ENCODE measurements at places on chromosomes 16 and 17. TPM values are rescaled to one million over a fixed set of nuclear protein-coding genes. Genes with fewer than 3 reads are reported as not detected.

DNA sequence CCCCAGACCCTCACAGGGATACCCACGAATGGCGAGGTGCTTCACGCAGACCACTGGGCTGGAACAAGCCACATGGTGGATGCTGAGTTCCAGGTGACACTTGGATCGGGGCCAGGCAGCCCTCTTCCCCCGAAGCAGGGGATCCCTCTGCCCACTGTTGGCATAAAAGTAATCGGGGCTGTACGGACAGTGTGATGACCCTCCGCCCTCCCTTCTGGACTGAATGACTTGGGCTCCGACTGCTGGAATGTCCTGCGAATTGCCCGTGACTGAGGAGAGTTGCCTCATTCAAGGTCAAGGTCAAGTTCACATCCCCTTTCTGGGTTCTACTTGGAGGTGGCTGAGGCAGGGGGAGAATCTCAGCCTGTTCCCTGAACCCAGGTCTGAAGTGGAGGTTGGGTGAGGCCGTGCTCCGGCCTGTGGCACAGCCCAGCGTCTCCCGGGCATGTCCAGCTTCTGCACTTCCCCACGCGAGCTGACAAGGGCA, 28.5 kb upstream of the CREBBP start:
- no peak overlapping the region for H3K4me3 ChIP-seq
- no peaks in the 10 kb centered on the region for H3K36me3 ChIP-seq
- no peak for DNase-seq
- no peaks in the 10 kb centered on the region for H3K4me1 ChIP-seq
- no peaks in the 10 kb centered on the region for H3K27me3 ChIP-seq

Gene CACNA1G
- 0.07 TPM for total RNA-seq

DNA sequence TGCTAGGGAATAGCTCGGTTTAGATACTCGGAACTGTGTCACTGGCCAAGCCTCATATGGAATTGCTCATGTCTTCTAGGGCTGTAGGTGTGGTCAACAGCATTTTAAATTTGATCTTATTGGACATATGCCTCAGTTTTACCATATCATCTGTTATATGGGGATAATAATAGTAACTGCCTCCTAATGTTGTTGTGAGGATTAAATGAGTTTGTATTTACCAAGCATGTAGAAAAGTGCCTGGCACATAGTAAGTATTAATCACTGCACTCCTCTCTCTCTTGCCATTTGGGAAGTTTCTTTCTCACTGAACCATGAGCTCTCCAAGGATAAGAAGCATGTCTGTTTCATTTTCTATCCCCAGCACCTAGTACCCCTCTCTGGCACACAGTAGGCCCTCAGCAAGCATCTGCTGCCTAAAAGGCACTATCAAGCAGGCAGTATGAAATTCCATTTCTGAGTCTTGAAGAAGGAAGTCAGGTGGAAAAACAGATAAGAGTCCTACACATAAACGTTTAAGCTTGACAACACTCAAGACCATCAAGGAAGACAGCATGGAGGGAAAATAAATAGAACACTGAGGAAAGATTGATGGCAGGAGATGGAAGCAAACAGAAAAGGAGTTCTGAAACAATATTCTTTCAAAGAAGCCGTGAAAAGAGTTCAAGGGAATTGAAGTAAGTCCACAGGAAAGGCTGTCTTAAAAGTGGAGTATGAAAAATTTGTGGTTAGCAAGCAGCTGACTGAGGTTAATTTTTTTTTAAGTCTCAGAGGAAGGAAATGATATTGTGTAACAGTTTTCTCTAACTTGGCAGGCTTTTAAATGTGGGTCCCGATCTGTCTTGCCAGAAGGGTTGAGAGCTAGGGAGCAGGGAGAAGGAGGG, 2.2 kb upstream of the ATP6V0A1 start:
- DNase-seq, result no peak
- H3K4me3 ChIP-seq, result peak overlapping the region; percentile 83
- H3K27me3 ChIP-seq, result no peaks in the 10 kb centered on the region
- peaks cover 81% of the 10 kb centered on the region for H3K4me1 ChIP-seq
- peaks cover 22% of the 10 kb centered on the region for H3K36me3 ChIP-seq

Gene TM4SF5
- not detected for total RNA-seq

DNA sequence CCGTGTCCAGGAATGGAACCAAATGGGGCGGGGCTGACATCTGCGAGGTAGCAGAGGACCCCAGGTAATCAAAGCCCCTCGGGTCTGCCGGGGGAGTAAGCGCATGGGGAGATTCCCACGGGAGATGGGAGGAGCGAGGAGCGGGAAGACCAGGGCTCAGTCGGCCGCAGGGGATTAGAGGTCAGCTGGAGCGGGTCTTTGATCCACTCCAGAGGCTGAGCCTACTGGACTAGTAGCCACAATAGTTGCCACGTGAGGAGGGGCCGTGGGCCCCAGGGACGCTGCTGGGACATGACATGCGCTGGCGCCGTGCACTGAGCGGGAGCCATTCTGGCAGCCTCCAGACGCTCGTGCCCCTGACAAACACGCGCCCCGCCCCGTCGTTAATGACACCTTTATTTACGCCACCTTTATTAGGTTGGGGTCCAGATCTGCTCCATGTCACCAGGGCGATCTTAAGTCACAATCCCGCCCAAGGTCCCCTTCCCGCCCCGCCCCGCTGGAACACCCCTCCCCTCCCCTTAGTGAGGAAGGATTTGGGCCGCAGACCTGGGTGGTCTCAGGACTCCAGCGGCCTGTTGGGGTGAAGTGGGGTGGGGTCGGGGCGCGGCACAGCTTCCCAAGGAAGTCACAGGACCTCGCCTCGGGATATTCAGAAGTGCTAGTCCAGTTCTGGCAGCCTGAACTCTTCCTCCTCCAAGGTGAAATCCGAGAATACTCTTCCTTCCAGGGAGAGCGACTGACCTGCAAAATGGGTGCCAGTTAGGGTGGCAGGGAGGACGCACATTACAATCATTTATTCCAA, 15.0 kb downstream of the PPY start:
- DNase-seq, result no peak
- H3K4me3 ChIP-seq, result peak overlapping the region; percentile 69
- no peak overlapping the region for H3K27ac ChIP-seq
- H3K36me3 ChIP-seq, result no peaks in the 10 kb centered on the region
- peaks cover 37% of the 10 kb centered on the region for H3K27me3 ChIP-seq

DNA sequence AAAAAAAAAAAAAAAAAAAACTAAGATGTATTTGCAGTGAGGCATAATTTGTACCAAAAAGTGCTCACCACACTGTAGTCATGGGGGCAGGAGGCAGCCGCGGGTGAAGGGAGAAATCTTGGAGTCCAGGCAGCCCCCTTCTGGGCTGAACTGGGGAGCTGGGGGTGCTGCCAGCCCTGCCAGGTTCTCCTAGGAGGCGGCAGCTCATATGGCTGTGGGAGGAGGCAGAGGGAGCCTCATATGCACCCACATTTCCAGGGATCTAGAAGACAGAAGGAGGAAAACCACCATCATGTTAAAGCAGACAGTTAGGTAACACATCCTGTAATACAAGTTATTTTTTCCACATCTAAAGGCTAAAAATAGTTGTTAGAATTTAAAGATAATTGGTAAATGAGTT, 16.3 kb downstream of the MAPT start:
- no peak overlapping the region for H3K4me3 ChIP-seq
- H3K4me1 ChIP-seq, result no peaks in the 10 kb centered on the region
- H3K27me3 ChIP-seq, result peaks cover 28% of the 10 kb centered on the region
- no peaks in the 10 kb centered on the region for H3K36me3 ChIP-seq
- no peak overlapping the region for H3K27ac ChIP-seq

- H3K4me1 ChIP-seq, result no peaks in the 10 kb centered on the region
- H3K27me3 ChIP-seq, result peaks cover 27% of the 10 kb centered on the region
Measured at GRCh38 chr17:79033046-79033616, 9.2 kb downstream of the C1QTNF1 start.

DNA sequence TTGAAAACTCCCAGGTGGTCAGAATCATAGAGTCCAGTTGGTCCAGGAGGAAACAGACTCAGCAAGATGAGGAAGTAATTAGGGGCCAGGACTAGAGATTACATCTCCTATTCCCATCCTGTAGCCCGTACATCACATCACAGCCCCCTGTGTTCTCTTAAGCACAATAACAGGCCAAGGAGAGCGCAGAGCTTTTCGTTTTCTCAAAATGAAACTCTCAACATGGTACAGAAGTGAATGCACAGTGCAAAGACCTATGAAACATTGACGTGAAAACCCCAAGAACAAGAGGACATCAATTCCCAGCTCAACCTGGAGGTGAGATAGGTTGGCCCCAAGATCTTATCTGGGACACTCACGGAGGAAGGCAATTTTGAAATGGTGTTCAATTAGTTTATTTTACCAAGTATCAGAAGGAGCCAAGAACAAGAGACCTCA, 9.0 kb downstream of the PIK3R5 start:
- H3K36me3 ChIP-seq, result peaks cover 42% of the 10 kb centered on the region
- DNase-seq, result no peak
- H3K27me3 ChIP-seq, result no peaks in the 10 kb centered on the region
- H3K27ac ChIP-seq, result peak overlapping the region; percentile 86
- no peak overlapping the region for H3K4me3 ChIP-seq
- peaks cover 95% of the 10 kb centered on the region for H3K4me1 ChIP-seq

DNA sequence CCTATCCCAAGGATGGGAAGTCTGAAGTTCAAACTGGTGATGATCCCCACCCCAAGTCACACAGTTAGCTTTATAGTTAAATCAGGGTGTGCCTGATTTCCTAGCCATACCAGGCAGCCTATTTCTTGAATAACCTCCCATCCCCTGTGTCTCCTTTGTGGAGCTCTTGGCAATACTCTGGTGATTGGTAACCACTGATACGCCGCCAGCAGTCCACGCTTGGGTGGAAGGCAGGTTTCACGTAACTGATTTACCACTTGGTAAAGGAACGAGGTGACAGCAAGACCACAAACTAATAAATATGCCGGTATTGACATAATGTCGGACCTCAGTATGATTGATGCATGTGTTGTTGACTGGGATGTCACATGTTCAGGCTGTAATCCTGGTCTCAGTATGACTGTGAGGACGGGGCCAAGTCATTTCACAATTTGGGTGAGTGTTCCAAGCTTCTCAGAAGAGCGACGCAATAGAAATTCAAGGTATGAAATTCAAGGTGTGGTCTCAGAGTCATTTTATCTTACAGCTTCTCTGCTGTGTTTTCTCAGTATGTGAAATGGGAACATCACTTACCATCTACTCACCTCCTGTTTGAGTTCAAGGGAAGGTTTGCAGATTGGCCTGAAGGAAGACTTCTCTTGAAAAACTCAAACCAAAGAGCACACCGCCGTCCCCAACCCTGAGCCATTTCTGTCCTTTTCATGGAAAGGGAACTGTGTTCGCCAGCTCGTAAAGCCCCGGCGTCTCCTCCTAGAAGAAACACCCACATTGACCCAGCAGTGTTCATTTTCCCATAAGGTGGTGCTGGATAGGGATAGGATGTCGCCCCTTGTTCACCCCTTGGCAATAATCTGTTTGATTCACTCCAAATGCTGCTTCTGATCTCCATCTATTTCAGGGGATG, 678.9 kb downstream of the WWOX start:
- H3K27ac ChIP-seq, result no peak overlapping the region
- peaks cover 3% of the 10 kb centered on the region for H3K4me1 ChIP-seq
- H3K36me3 ChIP-seq, result peaks cover 24% of the 10 kb centered on the region
- peaks cover 3% of the 10 kb centered on the region for H3K27me3 ChIP-seq
- H3K4me3 ChIP-seq, result no peak overlapping the region

- H3K27ac ChIP-seq, result no peak overlapping the region
- no peak for DNase-seq
Measured at GRCh38 chr17:10879190-10879836, 41.4 kb upstream of the PIRT start.

Gene EVI2A
- 52.5 TPM for total RNA-seq

DNA sequence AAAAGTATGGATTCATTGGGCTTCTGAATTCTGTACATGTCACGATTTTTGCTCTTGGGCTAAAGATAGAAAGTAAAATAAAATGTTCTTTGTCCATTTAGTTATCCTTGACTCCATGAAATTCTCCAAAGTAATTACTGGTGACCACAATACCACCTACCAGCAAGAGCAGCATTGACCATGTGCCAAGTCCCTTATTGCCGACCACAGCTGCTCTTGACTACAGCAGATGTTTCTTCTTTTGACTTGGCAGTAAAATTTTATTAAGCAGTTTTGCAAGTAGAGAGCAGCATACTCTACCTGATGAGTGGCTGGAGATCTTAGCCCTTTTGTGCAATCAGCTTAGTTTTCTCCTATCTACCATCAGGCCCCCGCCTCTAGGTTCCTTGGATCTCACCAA, 152.2 kb upstream of the TBX2 start:
- peaks cover 2% of the 10 kb centered on the region for H3K36me3 ChIP-seq
- H3K4me1 ChIP-seq, result peaks cover 13% of the 10 kb centered on the region
- no peak for DNase-seq
- H3K27me3 ChIP-seq, result no peaks in the 10 kb centered on the region

- no peak for DNase-seq
- H3K27me3 ChIP-seq, result no peaks in the 10 kb centered on the region
- H3K27ac ChIP-seq, result peak overlapping the region; percentile 18
Measured at GRCh38 chr16:11258553-11259492, 2.8 kb upstream of the SOCS1 start.

Gene ZNF668
- 10.1 TPM for total RNA-seq

DNA sequence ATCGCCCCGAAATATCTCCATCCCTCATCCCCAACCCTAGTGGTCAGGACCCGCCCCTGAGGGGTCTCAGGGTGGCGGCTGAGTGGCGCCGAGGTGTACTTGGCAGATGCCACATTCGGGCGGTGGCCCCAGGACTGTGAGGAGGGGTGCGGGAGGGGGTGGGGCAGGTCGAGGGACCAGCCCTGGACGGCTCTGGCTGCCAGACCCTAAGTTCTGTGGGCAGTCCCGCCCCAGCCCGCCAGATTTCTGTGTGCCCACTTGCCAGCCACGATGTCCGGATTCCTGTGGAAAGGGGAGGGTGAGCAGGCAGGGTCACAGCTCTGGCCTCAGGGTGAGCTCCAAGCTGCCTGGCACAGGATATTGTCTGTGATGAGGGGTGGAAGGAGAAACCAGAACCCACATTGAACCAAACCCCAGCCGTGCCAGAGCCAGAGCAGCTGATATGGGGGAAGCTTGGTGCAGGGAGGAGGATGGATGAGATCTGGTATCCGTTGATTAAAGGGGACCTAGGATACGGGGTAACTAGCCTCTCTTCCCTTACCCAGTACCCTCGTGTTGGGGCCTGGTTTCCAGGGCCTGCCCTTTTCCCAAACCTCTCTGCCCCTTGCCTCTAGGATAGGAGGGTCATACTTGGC, 1.1 kb upstream of the CHAD start:
- no peak overlapping the region for H3K4me3 ChIP-seq
- peaks cover 37% of the 10 kb centered on the region for H3K4me1 ChIP-seq
- peaks cover 10% of the 10 kb centered on the region for H3K27me3 ChIP-seq
- peaks cover 18% of the 10 kb centered on the region for H3K36me3 ChIP-seq

Gene RASD1
- 1.0 TPM for total RNA-seq

- no peak overlapping the region for H3K27ac ChIP-seq
- H3K36me3 ChIP-seq, result no peaks in the 10 kb centered on the region
- H3K27me3 ChIP-seq, result peaks cover 15% of the 10 kb centered on the region
- no peak for DNase-seq
- H3K4me3 ChIP-seq, result no peak overlapping the region
Measured at GRCh38 chr16:1105888-1106620, 10.0 kb upstream of the C1QTNF8 start.

GRCh38 chr17:47246120-47246519, 7.5 kb upstream of the ITGB3 start:
- H3K36me3 ChIP-seq, result no peaks in the 10 kb centered on the region
- H3K27me3 ChIP-seq, result no peaks in the 10 kb centered on the region
- H3K4me1 ChIP-seq, result peaks cover 19% of the 10 kb centered on the region
- no peak overlapping the region for H3K27ac ChIP-seq
- DNase-seq, result no peak

All from activated B cell treated with CpG ODN at 0.5 μM for 24 hours (primary cell).